ENCODE measurements at places on chromosomes 1 and 21. TPM values are rescaled to one million over a fixed set of nuclear protein-coding genes. Genes with fewer than 3 reads are reported as not detected.
A peak's percentile ranks its signal among the peaks of the same experiment; 100 is the strongest.

- DNase-seq: no peak
Measured at GRCh38 chr1:3685906-3686305, 33.6 kb downstream of the TP73 start.

GRCh38 chr1:190019717-190020116 is 457.9 kb downstream of the BRINP3 start:
- DNase-seq: no peak

The TSACC gene
- not detected for total RNA-seq

DNA sequence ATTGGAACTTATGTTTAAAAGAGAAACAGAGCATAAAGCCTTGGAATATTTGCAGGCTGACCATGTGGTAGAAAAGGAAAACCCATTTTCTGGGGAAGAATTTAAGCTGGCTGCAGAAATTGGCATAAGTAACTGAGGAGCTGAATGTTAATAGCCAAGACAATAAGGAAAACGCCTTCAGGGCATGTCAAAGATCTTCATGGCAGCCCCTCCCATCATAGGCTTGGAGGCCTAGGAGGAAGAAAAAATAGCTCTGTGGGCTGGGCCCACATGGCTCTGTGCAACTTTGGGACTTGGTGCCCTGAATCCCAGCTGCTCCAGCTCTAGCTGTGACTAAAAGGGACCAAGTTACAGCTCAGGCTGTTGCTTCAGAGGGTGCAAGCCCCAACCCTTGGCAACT is 51.5 kb downstream of the CTH start:
- no peak for DNase-seq

GRCh38 chr1:90558754-90559378 is 158.2 kb downstream of the BARHL2 start:
- DNase-seq: no peak

DNA sequence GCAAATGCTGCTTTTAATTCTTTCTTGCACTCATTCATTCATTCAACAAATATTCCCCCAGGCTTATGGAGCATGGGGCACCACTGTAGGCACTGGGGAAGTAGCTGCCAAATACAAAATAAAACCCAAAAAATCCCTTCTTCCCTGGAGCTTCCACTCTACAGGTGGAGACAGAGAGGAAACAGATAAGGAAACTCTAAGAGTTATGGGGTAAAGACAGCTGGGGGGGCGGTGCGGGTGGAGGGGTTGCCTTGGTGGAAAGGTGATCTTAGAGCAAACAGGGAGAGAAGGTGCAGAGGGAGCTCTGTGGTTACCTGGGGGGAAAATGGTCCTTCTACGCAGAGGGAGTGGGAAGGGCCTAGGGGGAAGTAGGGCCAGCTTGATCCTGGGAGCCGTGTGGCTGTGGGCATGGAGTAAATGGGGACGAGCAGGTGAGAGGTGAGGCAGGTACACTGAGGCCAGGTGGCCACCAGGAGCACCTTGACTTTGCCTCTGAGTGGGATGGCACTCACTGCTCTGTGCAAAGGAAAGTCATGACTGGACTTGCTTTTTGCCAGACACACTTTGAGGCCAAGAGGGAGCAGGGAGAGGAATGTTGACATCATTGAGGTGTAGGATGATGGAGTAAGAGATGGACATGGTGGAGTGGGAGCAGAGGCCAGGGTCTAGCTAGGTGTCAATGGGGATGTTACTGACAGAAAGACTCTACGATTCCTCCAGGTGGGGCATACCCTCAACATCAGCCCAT is 152.0 kb downstream of the ETS2 start:
- no peak for DNase-seq

DNA sequence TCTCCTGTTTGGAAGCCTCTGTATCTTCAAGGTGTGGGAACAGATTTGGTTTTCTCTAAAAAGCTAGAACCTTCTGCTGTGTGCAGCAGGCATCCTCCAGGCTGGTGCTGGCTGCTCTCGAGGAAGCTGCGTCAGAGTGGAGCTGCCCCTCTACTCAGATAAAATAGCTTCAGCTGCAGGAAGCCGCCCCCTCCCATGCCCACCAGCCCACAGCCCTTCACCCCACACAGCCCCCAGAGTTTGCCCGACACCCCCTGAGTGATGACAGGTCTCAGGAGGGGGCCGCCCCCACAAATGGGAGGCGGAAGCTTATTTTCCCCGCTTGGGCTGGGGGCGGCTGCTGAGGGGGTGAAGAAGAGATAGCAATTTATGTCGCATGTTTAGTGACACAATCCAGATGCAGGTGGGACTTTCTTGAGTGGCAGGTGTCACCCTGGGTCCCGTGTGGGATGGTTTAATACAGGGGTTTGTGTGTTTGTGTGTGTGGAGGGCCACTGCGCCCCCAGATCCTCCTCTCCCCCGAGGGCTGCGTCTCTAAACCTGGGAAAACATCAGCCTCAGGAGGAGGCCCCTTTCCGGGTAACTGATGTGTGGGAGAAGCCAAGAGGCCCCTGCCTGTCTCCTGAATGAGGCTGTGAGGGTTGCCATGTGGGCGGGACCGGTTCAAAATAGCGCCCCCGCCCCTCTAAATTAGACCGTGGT is 55.4 kb downstream of the STUM start:
- peak; percentile 32 for DNase-seq

The METTL18 gene
- 6.1 TPM for total RNA-seq

The BATF3 gene
- total RNA-seq: 10.0 TPM

The FOXD3 gene
- total RNA-seq: not detected

DNA sequence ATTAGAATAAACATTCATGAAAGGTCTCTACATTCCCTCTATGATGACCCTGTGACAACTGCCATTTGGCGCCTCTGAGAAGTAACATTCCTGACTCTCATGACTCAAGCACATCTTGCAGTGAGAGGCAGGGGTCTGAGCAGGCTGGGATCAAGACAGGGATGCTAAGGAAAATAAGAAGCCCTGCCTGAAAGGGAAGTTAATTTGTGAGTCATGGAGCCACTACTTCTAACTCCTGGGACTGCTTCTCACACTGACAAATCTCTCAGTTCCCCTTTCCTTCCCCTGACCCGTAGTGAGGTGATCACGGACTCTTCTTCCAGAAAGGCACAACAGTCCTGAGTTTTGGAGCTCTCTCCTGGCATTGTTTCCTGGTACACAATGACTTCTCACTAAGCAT is 231.9 kb downstream of the TNR start:
- DNase-seq: no peak

The PCNT gene
- total RNA-seq: 29.3 TPM

The DUSP10 gene
- 8.2 TPM for total RNA-seq

GRCh38 chr1:20165522-20165951 is 20.4 kb upstream of the UBXN10 start:
- no peak for DNase-seq

DNA sequence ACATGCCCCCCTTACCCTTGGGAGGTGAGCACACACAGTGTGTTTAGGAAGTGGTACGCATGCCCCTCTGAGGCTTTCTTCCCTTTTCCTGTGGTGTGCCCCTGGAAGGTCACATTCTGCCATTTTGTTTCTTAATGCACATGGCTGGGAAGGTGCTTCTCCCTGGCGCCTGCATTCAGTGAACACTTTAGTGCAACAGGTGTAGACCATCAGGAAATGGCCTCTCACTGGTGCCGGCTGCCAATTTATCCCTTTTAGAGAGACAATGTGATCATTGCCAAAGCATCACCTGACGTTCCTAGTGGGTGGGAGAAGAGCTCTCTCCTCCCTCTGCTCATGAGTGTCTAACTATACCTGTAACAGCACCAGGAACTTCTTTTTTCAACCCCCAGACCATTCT is 51.8 kb upstream of the PDE9A start:
- DNase-seq: peak; percentile 30

DNA sequence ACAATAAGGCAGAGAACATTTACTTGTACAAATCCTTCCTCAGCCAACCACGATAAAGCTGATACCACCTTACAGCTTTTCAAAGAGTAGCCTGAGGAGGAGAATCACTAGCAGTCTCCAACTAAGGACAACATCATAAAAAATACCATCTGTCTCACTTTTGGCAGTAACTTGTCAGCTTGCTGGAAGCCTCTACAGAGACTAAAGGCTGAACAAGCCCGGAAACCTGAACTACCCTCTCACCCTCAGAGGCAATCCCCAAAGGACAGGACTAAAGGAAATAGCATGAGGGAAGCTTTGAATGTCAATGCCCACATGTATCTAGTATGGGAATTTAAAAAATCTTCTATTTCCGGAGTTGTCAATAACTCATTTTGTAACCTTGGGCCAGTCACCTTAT is 10.6 kb downstream of the SRSF4 start:
- no peak for DNase-seq

DNA sequence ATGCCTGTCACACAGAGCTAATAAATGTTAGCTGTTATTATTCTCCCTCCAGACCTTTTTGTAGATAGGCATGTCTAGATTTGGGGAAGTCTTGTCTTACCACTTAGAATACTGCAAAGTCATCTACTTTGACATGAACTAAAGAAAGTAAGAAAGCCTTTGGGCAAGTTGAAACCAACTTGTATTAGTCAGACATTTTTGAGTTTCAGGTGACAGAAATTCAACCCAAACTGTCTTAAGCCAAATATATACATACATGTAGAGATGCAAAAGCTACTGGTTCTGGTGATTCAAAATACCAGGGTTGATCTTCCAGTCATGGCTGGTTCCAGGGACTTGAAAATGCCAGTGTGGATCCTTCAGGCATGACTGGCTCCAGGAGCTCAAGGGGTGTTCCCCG is 276.8 kb upstream of the TMEM51 start:
- DNase-seq: no peak

The AMY2A gene
- total RNA-seq: not detected

- no peak for DNase-seq
Measured at GRCh38 chr1:164692420-164692819, 133.4 kb downstream of the PBX1 start.

DNA sequence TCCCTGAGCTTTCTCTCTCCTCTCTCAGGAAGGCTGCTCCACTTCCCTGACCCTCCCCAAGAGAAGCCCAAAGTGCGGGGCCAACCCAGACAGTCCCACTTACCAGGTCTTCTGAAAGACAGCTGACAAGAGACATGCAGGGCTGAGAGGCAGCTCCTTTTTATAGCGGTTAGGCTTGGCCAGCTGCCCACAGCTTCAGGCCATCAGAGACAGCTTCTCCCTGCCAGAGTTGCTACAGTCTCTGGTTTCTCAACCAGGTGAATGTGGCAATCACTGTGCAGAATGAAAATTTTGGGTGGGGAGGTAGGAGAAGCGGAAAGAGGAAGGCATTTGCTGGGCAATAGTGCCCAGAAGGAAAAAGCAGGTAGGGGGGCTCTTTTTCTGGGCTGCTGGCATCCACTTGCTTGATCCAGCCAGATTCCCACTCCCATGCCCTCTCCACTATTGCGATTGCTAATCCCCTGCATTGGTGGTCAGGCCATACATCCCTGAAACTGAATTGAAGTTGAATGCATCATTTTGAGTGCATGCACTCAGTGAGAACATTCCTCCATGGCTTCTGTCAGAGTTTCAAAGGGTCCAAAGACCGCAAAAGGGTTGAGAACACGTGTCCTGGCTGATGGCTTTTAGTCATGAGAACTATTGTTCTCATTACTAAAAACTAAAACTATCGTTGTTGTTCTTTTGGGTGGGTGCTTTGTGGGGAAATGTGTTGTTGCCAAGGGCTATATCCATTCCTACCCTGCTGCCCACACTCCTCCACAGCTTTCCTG is at the start of gene S100A8:
TSS of gene S100A8 (minus strand) at position 136 of the 773 bp plus-strand sequence. CDS start 538 bp downstream, outside the sequence.
- peak; percentile 83 for DNase-seq

- DNase-seq: no peak
Measured at GRCh38 chr1:186617926-186618325, 62.3 kb downstream of the PTGS2 start.

- DNase-seq: peak; percentile 63
Measured at GRCh38 chr1:201016211-201016651, 7.3 kb downstream of the KIF21B start.

GRCh38 chr1:232904566-232904965 is 45.8 kb upstream of the NTPCR start:
- no peak for DNase-seq

DNA sequence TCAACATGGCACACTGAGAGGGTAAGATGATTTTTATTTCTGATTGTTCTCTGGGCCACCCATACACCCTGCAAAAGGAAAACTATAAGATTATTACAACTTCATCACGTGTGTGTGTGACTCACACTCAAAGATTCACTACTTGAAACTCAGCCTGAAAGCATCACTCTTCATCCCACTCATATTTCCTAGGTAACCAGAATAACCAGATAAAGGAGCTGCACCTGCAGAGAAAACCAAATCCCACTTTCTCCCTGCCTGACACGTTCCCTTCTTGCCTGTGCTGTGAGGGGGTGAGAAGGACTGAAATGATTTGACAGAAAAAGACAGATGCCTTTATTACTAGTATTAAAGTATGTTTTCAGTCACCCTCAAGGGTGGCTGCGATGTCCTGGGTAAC is 131.6 kb downstream of the TGFBR3 start:
- no peak for DNase-seq

The KRTAP27-1 gene
- not detected for total RNA-seq

GRCh38 chr1:18009478-18009961 is 98.1 kb upstream of the IGSF21 start:
- peak; percentile 37 for DNase-seq

The LCE1B gene
- not detected for total RNA-seq

- peak; percentile 92 for DNase-seq
Measured at GRCh38 chr1:32992489-32993323, 28.1 kb upstream of the RNF19B start.

Measured in upper lobe of right lung (tissue), 1 donor.